Nephron progenitor cell (in vitro differentiated cells): ENCODE measurements at places on chromosomes 5 and 9.

DNA sequence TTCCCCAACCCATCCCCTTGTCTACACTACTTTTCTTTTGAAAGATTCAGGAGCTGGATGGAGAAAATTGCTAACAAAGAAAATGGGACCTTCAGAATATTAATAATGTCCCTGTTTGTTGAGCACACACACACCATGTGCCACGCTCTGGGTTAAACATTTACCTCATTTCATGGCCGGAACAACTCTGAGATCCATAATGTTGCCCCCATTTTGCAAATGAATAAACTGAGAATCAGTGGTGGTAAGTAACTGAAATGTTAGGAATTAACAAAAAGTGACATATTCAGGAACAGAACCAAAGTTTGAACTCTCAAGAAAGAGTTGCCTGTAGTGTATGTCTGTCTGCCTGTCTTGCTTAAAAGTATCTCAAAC lies 51.4 kb upstream of the SMAD5 start:
- DNase-seq, result no peak

DNA sequence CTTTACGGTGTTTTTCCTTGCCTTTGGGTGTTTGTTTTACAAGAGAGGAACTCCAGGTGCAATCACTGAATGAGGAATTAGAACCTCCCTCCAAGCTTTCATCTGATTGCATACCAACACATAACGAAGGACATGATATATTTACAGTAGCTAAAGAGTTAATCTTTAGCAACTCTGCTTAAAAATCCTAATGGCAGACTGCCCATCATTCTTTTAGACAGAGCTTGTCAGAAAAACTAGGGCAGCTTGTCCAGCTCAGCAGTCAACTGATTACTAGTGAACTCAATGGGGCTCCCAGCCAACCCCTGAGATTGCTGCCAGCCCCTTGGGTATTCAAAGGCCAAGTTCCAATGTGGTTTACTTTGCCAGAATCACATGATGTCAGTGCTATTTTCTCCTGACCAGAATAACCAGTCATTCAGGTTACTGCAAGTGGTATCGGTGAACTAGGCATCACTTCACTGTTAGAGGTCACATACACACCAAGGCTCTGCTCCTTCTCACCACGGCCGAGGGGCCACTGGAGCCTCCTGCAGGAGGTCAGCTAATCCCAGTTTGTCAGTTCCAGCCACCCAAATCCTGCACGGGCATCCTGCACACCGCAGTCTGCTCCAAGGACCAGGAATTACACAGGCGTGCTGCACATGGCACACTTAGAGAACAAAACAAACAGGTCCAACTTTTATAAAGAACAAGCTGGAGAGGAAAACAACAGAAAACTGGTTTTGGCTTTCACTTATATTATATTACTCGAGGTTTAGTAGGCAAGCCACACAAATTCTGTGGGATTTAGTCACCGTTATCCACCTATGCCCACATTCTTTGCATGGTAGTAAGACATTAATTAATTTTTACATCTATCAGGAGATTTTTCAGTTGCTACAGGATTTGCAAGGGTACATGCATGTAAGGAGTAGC lies 62.5 kb downstream of the NFIB start:
- no peak for DNase-seq

GRCh38 chr5:132485641-132486317 lies 4.8 kb downstream of the IRF1 start:
- DNase-seq, result no peak

DNA sequence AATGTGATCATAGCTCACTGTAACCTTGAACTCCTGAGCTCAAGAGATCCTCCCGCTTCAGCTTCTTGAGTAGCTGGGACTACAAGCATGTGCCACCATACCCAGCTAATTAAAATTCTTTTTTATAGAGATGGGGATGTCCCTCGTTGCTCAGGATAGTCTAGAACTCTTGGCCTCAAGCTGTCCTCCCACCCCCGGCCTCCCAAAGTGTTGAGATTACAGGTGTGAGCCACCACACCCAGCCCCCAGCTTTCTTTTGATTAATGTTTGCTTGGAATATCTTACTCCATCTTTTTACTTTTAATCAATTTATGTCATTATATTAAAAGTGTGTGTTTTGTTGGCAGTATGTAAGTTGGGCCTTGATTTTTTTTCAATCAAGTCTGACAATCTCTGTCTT lies 59.4 kb upstream of the EXOC3 start:
- no peak for DNase-seq

GRCh38 chr5:109688970-109689739 lies 572 bp upstream of the MAN2A1 start:
- peak; percentile 81 for DNase-seq

GRCh38 chr5:115179394-115180164 lies 9.9 kb upstream of the TRIM36 start:
- DNase-seq, result peak; percentile 61

DNA sequence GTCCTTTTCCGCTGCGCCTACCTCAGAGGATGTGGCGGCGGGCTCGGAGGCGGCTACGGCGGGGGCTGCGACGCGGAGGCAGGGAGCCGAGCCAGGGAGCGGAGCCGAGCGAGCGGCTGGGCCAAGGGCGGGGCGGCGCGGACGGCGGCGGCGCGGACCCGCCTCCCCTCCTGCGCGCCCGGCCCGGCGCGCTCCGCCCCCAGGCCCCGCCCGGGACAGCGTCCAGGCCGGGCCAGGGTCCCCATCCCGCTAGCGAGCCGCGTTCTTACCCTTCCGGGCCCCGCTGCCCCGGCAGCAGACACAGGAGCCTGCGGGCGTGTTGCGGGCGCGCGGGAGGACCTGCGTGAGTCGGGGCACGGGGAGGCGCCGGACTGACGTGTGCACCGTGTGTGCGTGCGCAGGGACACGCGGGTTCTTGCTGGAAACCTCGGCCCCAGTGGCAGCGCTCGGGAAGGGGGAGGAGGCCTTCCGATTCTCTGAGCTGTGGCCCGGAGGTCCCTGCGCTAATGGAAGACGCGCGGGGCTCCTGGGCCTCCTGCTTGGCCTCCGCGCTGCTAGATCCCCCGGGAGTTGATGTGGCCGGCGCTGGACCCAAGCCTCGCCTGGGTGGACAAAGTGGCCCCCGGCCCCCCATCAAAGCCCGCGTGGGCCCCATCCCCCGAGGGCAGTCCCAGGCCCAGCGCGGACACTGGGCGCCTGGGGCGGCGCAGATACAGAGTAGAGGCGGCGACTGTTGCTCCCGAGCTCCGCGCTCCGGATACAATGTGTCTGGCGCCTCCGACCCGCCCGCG lies at the start of gene VDAC1:
Gene VDAC1, minus strand, starts transcription at position 350 of the 791 bp plus-strand sequence. CDS start 11,963 bp downstream, outside the sequence.
- peak; percentile 82 for DNase-seq

DNA sequence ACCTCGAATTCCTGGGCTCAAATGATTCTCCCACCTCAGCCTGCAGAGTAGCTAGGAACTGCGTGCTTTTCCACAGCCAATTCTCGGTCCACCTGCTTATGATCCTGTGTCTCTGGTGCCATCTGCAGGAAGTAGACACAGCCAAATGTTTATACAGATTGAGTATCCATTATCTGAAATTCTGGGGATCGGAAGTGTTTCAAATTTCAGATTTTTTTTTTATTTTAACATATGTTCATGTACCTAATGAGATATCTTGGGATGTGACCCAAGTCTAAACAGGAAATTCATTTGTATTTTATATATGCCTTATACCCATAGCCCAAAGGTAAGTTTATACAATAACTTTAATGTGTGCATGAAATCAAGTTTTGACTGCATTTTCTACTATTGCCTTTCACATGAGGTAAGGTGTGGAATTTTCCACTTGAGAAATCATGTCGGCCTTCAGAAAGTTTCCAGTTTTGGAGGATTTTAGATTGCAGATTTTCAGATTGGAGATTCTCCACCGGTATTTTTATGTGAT lies 89.5 kb downstream of the ESM1 start:
- peak; percentile 32 for DNase-seq

- DNase-seq, result no peak
These were observed 19.5 kb downstream of the MTREX start for GRCh38 chr5:55327281-55327680.

DNA sequence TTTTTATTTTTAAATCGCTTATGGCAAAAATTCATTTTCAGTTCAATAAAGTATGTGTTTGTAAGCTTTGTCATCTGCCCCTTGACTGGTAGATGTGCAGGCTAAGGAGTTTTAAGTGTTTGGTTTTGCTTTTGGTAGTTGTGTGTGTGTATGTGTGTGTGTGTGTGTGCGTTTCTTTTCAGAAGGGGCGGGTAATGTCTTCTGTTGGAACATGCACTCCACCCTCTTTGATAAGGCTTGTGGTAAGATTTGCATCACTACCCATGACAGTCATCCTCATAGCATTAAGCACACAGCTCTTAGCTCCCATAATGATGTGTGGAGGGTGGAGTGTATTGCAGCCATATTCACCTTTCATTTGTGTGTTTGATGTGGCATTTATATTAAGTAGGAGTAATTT lies 92.1 kb upstream of the FSD1L start:
- DNase-seq, result no peak

- no peak for DNase-seq
These were observed 22.7 kb downstream of the CYFIP2 start for GRCh38 chr5:157288405-157289163.

- no peak for DNase-seq
These were observed 26.5 kb downstream of the DDX46 start for GRCh38 chr5:134784946-134785620.

- DNase-seq, result no peak
These were observed 5.6 kb downstream of the EXD3 start for GRCh38 chr9:137417161-137418021.

- peak; percentile 19 for DNase-seq
These were observed 21.7 kb downstream of the SLC9A3 start for GRCh38 chr5:502325-503079.

DNA sequence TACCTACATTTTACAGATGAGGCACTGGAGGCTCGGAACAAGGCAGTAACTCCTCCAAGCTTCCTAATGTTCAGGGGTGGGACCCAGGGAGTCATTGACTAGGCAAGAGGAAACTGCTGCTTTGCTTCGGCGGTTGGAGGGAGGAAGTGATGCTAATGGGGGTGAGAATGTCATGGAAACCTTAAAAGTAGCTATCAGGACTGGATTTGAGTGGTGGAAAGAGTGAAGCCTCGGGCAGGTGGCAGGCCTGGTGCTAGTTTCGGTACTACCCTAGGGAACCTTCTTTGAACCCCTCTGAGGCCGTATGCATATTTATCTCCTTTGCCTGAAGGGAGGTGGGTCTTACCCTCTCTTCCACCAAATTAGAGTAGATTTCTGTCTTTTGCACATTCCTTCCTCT lies 1.6 kb downstream of the BSPRY start:
- no peak for DNase-seq

DNA sequence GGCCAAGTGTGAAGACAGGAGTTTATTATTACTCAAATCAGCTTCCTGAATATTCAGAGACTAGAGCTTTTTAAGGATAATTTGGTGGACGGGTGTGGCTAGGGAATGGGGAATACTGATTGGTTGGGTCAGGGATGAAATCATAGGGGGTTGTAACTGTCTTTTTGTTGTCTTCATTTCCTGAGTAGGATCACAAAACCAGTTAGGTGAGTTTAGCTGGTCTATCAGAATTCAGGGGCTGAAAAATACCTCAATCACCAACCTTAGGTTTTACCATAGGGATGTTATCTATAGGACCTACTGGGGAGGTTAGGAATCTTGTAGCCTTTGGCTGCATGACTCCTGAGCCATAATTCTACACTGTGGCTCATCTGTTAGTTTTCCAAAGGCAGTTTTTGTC lies 235.8 kb downstream of the YTHDC2 start:
- DNase-seq, result no peak

GRCh38 chr5:38029397-38030065 lies 189.7 kb upstream of the GDNF start:
- DNase-seq, result no peak

DNA sequence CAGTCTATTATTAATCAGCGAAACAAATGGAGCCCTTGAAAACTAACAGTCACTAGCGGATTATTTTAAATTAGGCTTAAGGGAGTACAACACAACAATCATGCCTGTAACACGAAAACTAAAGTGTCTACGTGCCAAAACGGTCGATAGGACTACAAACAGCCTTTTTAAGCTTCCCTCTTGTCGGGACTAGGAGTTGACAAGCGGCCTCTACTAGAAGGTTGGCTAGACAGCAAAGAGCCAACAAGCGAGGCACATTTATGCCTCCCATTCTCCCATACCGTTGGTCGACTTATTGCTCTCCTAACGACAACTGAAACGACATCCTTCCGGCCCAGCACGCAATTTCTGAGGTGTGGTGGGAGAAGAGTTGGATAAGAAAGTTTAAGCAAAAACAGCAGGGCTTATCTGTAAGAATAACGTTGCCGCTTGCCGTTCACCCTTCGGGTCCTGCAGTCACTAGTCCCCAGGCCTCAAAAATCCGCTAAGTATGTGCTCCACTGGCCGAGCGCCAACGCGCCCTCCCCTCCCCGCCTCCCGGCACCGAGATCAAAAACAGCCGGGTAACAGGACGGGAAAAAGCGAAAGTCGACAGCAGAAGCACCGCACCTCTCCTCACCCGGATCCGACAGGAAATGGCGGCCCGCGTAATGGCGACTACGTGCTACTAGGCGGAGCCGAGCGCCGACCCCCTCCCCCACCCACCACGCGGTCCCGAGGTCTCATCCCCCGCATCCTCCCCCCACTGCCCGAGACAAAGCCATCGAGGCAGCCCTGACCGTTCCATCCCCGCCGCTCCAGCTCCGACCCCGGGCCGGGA lies 813 bp downstream of the HNRNPK start:
- peak; percentile 74 for DNase-seq

GRCh38 chr5:88954511-88954910 lies 71.5 kb upstream of the MEF2C start:
- no peak for DNase-seq

DNA sequence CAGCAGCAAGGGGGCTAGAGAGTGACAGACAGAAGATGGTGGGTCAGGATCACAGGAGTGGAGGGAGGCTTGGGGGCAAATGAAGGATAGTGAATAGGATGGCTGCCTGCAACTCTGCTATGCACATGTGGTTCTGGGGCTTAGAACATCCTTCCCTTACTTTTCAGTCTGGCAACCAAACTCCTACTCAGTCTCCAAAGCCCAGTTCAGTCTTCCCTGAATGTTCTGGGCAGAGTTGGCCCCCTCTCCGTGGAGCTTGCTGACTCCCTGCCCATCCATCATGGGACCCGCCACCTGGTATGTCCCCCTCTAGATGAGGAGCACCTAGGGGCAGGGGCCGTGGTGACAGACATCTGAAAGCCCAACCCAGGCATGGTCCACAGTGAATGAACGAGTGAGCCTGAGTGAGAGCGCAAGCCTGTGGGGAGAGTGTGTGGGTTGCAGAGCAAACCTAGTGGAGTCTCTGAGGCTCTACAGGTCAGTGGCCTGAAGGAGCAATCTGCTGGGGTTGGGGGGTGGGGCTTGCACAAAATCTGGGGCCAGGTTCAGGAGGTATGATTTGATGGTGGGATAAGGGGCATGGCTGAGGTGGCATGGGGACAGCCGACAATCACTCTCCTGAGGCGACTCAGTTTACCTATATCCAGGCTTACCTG lies 180.6 kb downstream of the FGF18 start:
- DNase-seq, result no peak
